Uterus (tissue), 4 donors: ENCODE measurements at places on chromosomes 7 and 10. TPM values are rescaled to one million over a fixed set of nuclear protein-coding genes. Genes with fewer than 3 reads are reported as not detected.

- DNase-seq, result no peak
- no peaks in the 10 kb centered on the region for H3K4me1 ChIP-seq
- no peaks in the 10 kb centered on the region for H3K36me3 ChIP-seq
- H3K4me3 ChIP-seq, result no peak overlapping the region
Measured at GRCh38 chr10:78991187-78991586, 77.6 kb upstream of the ZMIZ1 start.

- no peak for DNase-seq
- H3K27me3 ChIP-seq, result no peaks in the 10 kb centered on the region
- H3K4me1 ChIP-seq, result no peaks in the 10 kb centered on the region
Measured at GRCh38 chr7:126696256-126697038, 556.3 kb downstream of the GRM8 start.

DNA sequence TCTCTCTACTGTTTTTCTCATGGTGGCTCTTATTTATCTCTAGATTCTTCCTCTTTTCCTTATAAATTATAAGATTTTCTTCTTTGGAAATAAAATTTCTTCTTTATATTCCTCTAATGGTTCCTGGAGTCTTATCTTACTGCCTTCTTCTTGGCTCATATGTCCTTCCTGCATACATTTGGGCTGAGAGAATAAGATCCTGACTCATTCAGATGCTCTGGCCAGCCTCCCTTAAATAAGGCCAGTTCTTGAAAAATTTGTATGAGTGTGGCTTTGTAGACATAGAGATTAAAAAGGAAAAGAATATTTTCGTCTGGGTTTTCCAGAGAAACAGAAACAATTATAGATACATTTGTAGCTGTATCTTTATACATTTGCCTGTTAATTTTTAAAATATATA lies 411.3 kb downstream of the KIF20B start:
- H3K36me3 ChIP-seq, result no peaks in the 10 kb centered on the region
- no peak overlapping the region for H3K27ac ChIP-seq
- no peak overlapping the region for H3K4me3 ChIP-seq
- DNase-seq, result no peak
- H3K27me3 ChIP-seq, result no peaks in the 10 kb centered on the region

- no peak overlapping the region for H3K27ac ChIP-seq
- H3K36me3 ChIP-seq, result no peaks in the 10 kb centered on the region
- H3K4me3 ChIP-seq, result no peak overlapping the region
- no peaks in the 10 kb centered on the region for H3K27me3 ChIP-seq
- no peaks in the 10 kb centered on the region for H3K4me1 ChIP-seq
- no peak for DNase-seq
Measured at GRCh38 chr10:22016046-22016705, 12.6 kb upstream of the DNAJC1 start.

Gene PTF1A
- total RNA-seq, result 114 TPM

DNA sequence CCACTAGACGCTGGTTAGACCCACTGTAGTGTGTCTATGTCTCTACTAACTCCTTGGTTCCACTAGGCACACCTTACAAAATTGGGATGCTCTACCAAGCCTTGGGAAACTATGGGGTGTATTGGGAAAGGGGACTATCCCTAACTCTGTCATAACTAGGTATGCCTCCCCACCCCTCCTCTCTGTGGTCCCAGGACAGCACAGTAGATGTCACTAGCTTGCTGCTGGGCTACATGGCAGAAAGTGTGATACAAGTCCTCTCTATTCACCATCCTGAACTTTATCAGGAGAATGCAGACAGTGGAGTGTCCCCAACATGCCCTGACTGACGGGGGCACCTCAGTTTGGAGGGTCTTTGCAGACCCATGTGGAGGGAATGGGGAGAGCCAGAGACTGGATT lies 30.3 kb upstream of the TMEM273 start:
- no peak for DNase-seq
- H3K27me3 ChIP-seq, result no peaks in the 10 kb centered on the region
- H3K4me1 ChIP-seq, result no peaks in the 10 kb centered on the region
- H3K4me3 ChIP-seq, result no peak overlapping the region
- H3K36me3 ChIP-seq, result no peaks in the 10 kb centered on the region
- no peak overlapping the region for H3K27ac ChIP-seq
